ENCODE measurements at places on chromosomes 2 and 18. TPM values are rescaled to one million over a fixed set of nuclear protein-coding genes. Genes with fewer than 3 reads are reported as not detected.

The MZT2B gene
- 220 TPM for total RNA-seq

The ADGRF3 gene
- total RNA-seq: 0.48 TPM

The ERBB4 gene
- total RNA-seq: 1.8 TPM

The ICA1L gene
- total RNA-seq: 3.1 TPM

The TDRD15 gene
- total RNA-seq: not detected

GRCh38 chr2:213451542-213452239 is 167.4 kb downstream of the SPAG16 start:
- peak; percentile 16 for DNase-seq

DNA sequence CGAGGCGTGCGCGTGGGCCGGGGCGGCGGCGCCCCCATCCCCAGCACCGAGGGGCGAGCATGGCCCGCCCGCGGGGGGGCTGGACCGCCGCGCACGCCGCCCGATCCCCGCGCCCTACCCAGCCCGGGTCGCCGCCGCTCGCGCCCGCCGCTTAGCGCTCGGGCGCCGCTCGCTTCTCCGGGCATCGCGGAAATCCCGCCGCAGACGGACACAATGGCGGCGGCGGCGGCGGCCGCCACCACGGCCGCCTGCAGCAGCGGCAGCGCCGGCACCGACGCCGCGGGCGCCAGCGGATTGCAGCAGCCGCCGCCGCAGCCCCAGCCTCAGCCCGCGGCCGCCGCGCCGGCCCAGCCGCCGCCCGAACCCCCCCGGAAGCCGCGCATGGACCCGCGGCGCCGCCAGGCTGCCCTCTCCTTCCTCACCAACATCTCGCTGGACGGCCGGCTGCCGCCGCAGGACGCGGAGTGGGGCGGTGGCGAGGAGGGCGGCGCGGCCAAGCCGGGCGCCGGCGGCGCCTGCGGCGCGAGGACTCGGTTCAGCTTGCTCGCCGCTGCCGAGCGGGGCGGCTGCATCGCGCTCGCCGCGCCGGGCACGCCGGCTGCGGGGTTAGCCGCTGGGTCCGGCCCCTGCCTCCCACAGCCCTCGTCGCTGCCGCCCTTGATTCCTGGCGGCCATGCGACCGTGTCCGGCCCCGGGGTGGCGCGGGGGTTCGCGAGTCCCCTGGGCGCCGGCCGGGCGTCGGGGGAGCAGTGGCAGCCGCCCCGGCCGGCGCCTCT is 453 bp downstream of the CABLES1 start:
- peak; percentile 27 for DNase-seq

- no peak for DNase-seq
Measured at GRCh38 chr18:46721331-46721730, 35.5 kb downstream of the ST8SIA5 start.
